ENCODE measurements at places on chromosomes 13 and 19. TPM values are rescaled to one million over a fixed set of nuclear protein-coding genes. Genes with fewer than 3 reads are reported as not detected.

Gene PTGIR
- polyA plus RNA-seq: 0.31 TPM

Gene PSG3
- not detected for polyA plus RNA-seq

Gene PDX1
- not detected for polyA plus RNA-seq

Gene GPR4
- not detected for polyA plus RNA-seq
